Fibroblast of lung (primary cell): ENCODE measurements at places on chromosomes 13 and 19. TPM values are rescaled to one million over a fixed set of nuclear protein-coding genes. Genes with fewer than 3 reads are reported as not detected.
A peak's percentile ranks its signal among the peaks of the same experiment; 100 is the strongest.

GRCh38 chr13:49108196-49108595, 111.9 kb upstream of the MLNR start:
- no peak overlapping the region for H3K27ac ChIP-seq
- no peaks in the 10 kb centered on the region for H3K4me1 ChIP-seq
- no peak for DNase-seq
- H3K4me3 ChIP-seq, result no peak overlapping the region

- no peak for DNase-seq
- H3K36me3 ChIP-seq, result peaks cover 3% of the 10 kb centered on the region
- H3K4me1 ChIP-seq, result no peaks in the 10 kb centered on the region
- H3K4me3 ChIP-seq, result no peak overlapping the region
- H3K27ac ChIP-seq, result no peak overlapping the region
These were observed 21.7 kb upstream of the FBXL3 start for GRCh38 chr13:77048681-77049080.

- H3K36me3 ChIP-seq, result no peaks in the 10 kb centered on the region
- no peak for DNase-seq
- H3K4me1 ChIP-seq, result no peaks in the 10 kb centered on the region
These were observed 246.9 kb upstream of the PRR20A start for GRCh38 chr13:56893843-56894242.

DNA sequence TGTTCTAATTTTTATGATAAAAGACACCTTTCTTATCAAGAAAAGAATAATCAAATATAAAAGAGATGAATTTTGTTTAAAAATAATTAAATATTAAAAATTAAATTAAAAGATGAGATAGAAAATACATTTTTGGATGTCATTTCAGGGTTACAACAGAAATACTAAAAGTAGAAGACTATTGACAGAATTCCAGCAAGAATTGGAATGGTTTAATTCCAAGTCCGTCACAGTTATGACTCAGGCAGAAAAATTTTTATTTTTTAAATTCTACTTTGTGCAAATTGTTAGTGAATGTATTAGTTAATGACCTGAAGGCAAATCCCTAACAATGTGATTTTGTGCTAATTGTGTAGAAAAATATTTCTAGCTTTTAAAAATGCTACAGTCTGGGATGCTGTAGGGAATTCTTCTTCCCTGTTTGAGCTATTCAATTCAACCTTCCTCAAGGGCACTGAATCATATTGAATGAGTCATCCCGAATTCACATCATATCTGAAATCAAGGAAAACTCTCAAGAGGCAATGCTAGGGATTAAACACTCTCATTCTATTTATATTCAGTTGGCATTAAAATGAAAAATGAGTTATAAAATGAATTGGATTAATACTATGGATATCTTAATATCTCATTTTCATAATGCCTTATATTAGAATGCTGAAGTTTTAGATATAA, 633.5 kb upstream of the ATXN8OS start:
- peak; percentile 46 for DNase-seq
- H3K36me3 ChIP-seq, result no peaks in the 10 kb centered on the region
- no peaks in the 10 kb centered on the region for H3K4me1 ChIP-seq
- no peak overlapping the region for H3K27ac ChIP-seq

- no peaks in the 10 kb centered on the region for H3K27me3 ChIP-seq
- H3K4me1 ChIP-seq, result no peaks in the 10 kb centered on the region
- H3K36me3 ChIP-seq, result no peaks in the 10 kb centered on the region
- H3K27ac ChIP-seq, result no peak overlapping the region
These were observed 10.0 kb downstream of the ZNF383 start for GRCh38 chr19:37227996-37228395.

DNA sequence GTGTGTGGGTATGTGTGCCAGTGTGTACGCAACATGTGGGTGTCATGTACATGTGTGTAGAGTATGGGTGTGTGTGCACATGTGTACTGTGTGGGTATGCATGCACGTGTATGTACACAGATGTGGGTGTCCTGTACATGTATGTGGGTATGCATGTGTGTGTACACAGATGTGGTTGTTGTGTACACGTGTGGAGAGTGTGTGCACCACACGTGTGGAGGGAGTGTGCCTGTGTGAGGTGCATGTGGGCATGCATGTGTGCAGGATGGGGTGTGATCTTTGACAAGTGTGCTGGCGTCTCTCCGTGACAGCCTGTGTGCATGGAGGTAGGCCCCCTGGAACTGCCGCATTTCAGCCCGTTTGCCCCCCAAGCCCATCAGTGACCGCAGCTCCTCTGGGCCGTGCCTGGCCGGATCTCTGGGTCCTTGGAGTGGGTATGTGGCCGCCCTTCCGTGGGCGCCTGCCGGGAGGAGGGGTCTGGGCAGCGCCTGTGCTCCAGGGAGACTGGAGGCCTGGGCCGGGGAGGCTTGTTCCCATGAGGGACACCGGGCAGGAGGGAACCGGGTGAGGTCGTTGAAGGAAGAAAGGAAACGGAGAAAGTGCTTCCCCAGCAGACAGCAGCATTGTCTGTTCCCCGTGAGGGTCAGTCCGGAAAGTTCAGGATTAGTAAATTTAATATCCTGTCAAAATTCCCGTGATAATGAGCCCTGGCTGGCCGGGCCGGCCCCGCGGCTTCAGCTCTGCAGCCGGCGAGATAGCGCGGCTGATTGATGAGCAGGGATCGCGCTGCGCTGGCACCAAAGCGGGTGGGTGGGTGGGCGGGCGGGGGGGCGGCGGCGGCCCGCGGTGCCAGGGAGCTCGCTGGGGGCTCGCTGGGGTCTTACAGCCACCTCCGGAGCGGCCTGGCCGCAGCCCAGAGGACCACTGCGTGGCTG, 91.1 kb upstream of the SOX1 start:
- no peak for DNase-seq
- no peaks in the 10 kb centered on the region for H3K36me3 ChIP-seq
- H3K4me1 ChIP-seq, result no peaks in the 10 kb centered on the region
- no peaks in the 10 kb centered on the region for H3K27me3 ChIP-seq
- H3K27ac ChIP-seq, result no peak overlapping the region

DNA sequence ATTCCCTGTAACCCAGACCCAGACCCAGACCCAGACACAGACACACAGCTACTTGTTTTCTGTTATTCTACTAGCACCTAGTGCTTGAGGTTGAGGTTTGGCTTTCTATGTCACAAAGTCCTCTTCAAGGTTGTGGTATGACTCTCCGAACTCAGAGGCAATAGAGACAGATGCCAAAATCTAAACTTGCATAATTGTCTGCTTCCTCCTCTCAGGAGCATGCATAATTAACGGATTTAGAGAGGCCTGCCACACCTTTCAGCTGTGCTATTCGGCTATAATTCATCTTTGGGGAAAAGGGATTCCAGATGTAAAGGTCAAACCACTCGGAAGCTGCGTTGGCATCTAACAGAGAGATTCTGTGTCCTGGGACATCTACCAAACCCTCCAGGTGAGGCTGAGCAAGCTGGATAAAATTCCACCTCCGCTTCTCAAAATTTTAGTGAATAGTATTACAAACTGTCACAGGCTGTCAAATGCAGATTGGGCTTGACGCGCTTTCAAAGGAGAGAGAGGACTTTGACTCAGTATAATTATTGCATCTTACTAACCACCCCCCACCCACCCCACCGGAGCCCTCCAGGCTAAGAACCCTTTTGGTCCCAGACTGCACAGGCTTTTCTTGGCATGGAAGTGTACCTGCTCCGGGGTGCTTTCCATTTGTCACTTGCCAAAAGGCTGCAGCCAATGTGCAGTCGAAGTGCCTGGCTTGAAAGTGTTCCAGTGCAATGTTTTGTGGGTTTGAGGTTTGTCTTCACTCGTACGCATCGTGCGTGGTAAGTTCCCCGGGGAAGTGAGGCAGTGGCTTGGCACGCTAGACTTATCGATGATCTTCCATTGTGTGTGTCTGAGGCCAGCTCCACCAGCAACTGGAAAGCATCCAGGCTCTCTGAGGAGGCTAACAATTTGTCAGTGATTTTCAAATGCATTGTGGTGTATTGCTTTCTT, 194.1 kb downstream of the TDRD3 start:
- H3K4me1 ChIP-seq, result no peaks in the 10 kb centered on the region
- no peaks in the 10 kb centered on the region for H3K27me3 ChIP-seq
- no peak overlapping the region for H3K4me3 ChIP-seq
- H3K36me3 ChIP-seq, result no peaks in the 10 kb centered on the region
- DNase-seq, result peak; percentile 98

GRCh38 chr19:45852983-45853382, 10.0 kb downstream of the SYMPK start:
- H3K36me3 ChIP-seq, result peaks cover 36% of the 10 kb centered on the region
- H3K27ac ChIP-seq, result no peak overlapping the region
- no peaks in the 10 kb centered on the region for H3K4me1 ChIP-seq

MEF2B gene
- total RNA-seq, result under 0.01 and 0.33 TPM in 2 replicates

ZNRF4 gene
- total RNA-seq, result not detected in 2 replicates

CRYL1 gene
- total RNA-seq, result 16.9 and 20.1 TPM in 2 replicates

FZR1 gene
- total RNA-seq, result 19.3 and 38.0 TPM in 2 replicates

TEX26 gene
- 0.26 and 0.66 TPM in 2 replicates for total RNA-seq

MYCBP2 gene
- total RNA-seq, result 62.1 and 95.9 TPM in 2 replicates

UBXN6 gene
- total RNA-seq, result 98.9 and 114 TPM in 2 replicates

MAP4K1 gene
- total RNA-seq, result under 0.01 and 0.17 TPM in 2 replicates

TMEM205 gene
- total RNA-seq, result 54.7 and 76.8 TPM in 2 replicates
